NAMALWA (cell line): ENCODE measurements at places on chromosomes 3 and 15.
A peak's percentile ranks its signal among the peaks of the same experiment; 100 is the strongest.

GRCh38 chr3:112124907-112125607, 8.0 kb downstream of the GCSAM start:
- peak; percentile 40 for DNase-seq

DNA sequence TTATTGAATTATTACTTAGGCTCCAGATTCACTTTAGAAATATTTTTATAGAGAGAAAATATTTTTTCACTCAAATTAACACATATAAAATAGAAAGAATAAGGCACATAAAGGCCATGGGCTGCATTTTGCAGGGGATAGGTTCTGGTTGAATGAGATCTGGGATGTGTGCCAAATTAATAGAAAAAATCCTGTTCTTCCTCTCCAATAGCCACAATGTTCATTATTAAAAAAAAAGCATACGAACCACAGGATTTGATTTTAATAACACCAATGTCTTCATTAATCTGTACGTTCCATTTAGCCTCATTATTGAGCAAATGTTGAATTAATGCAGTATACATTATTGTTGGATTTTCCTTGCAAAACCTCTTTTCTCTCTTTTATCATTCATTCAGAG, 622.8 kb upstream of the AGTR1 start:
- DNase-seq, result no peak

GRCh38 chr15:31396881-31397560, 70.4 kb downstream of the KLF13 start:
- DNase-seq, result peak; percentile 69

DNA sequence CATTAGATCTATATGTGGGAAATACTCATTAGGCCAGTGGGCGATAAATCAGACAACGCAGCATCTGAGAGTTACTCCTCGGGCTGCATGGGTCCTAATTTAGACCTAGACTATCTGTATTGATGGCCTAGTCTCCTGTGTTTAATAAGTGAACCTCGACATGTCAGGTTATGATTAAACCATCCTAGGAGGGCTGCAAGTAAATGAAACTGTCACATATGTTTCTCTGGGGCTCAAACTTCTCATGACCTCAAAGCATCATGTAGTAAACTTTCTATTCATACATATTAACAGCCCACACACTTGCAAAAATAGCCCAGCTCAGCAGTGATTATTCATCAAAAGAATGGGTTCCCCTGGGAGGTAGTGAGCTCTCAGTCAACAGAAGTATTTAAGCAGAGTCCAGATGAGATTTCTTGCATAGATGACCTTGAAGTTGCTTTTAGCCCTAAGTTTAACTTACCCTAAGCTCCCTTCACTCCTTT, 51.6 kb downstream of the RAB11A start:
- peak; percentile 58 for DNase-seq

GRCh38 chr3:174332391-174332790, 526.7 kb upstream of the NAALADL2 start:
- DNase-seq, result no peak

DNA sequence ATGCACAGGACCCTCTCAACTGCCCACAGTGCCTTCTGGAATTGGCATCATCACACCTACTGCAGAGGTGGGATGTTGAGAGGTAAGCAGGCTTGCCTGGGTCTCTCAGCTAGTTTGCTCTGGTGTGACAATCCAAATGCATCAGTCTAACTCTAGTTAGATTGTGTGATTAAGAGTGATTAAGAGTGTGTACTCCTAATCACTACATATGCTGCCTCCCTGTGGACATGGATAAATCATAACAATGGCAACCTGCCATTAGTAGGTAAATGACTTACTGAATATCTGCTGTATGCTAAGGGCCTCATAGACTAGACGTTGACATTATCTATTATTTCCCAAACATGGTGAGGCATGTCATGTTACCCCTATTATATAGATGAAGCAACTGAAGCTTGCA, 342.1 kb downstream of the OCA2 start:
- no peak for DNase-seq

DNA sequence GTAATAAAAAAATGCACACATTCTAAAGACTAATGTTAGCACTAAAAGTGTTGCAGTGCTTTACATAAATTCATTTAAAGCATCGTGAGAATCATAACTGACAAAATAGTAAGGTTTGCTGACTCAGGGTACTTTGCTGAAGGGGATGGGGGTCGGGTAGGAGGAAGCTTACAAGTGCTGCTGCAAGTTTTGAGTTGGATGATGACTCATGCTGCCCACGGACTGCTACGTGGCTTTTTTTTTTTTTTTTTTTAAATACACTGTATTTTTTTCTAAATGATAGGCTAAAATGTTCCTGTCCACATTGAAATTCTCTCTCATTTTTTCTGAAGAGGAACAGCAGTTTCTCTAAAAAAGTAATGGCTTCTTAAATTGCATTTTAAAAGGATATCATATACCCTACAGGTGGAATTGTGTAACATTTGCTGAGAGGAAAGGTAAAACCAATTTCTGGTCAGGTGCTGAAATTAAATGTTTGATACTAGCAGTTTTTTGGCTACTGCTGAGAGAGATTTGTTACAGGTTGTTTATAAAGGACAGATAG, 2.2 kb downstream of the MAPK6 start:
- peak; percentile 71 for DNase-seq

DNA sequence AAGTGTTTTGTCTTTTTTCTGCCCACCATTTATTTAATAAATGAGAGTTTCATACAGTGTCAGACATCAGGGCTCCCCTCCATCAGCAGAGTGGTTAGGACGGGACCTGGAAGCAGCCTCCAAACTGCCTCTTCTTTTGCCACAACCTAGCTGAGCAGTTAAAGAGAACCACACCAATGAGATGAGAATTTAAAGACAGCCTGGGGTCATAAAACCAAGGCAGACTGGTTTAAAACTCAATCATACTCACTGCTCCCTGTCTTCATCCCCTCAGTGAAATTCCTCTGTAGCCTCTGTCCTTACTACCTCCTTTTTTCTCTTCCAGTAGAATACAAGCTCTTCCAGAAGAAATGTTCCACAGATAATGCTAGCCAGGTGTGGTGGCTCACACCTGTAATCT, 78.7 kb downstream of the WWTR1 start:
- no peak for DNase-seq
